ENCODE measurements at places on chromosomes 1 and 21. TPM values are rescaled to one million over a fixed set of nuclear protein-coding genes. Genes with fewer than 3 reads are reported as not detected.

Gene F3
- total RNA-seq: 3.8 TPM

Gene VSIG8
- not detected for total RNA-seq

Gene CCDC18
- total RNA-seq: 10.5 TPM

Gene TNNT2
- total RNA-seq: not detected

Gene MROH9
- not detected for total RNA-seq

Gene MX2
- 0.42 TPM for total RNA-seq

Gene DCST1
- not detected for total RNA-seq

Gene SFN
- total RNA-seq: 23.1 TPM

Gene RPL22
- 298 TPM for total RNA-seq

Gene KDF1
- not detected for total RNA-seq

Gene ANKRD34A
- total RNA-seq: 1.6 TPM
